OCI-LY7 (cell line): ENCODE measurements at places on chromosomes 16 and 17.

DNA sequence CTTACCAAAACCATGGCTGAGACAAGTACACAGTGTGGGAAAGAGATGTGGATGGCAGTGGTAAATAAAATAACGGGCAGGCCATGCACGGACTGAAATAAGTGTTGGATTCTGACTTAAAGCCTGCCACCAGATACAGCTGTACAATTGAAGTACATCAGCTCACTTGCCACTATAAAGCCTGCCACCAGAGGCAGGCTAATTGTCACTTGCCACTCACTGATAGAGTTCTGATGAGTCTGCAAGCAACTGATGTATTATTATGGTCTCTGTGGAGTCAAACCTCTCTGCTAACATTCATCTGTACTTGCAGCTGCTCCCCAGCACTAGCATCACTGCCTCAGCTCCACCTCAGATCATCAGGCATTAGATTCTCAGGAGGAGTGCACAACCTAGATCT, 93.0 kb downstream of the CYTH1 start:
- DNase-seq, result peak; percentile 27

- no peak for DNase-seq
Measured at GRCh38 chr17:78306913-78307312, 53.0 kb downstream of the SOCS3 start.

DNA sequence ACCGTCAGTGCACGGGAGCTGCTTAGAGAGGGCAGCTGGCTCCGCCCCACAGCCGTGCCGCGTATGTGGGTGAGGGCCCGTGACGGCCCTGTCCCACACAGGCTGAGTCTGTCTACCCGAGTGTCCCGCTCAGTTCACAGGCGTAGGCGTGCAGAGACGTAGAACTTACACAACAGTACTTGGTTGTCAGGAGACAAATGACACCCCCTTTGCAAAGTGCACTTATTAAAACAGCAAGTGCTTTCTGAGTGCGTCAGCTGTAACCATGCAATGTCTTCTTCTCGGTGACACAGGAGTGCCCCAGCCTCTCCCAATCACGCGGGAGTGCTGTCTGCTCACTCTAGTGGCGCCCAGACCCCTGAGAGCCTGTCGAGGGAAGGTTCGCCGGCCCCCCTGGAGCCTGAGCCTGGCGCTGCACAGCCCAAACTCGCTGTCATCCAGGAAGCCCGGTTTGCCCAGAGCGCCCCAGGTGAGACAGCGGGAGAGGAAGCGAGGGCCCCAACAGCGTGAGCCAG, 64.2 kb downstream of the FOXK2 start:
- no peak for DNase-seq

- DNase-seq, result no peak
Measured at GRCh38 chr17:64382061-64382583, 8.5 kb downstream of the PECAM1 start.

GRCh38 chr17:32747856-32748255, 129.1 kb downstream of the MYO1D start:
- no peak for DNase-seq

GRCh38 chr16:89476379-89476778, 14.0 kb downstream of the ANKRD11 start:
- no peak for DNase-seq

- DNase-seq, result peak; percentile 64
Measured at GRCh38 chr16:49183911-49184310, 97.7 kb downstream of the CBLN1 start.

DNA sequence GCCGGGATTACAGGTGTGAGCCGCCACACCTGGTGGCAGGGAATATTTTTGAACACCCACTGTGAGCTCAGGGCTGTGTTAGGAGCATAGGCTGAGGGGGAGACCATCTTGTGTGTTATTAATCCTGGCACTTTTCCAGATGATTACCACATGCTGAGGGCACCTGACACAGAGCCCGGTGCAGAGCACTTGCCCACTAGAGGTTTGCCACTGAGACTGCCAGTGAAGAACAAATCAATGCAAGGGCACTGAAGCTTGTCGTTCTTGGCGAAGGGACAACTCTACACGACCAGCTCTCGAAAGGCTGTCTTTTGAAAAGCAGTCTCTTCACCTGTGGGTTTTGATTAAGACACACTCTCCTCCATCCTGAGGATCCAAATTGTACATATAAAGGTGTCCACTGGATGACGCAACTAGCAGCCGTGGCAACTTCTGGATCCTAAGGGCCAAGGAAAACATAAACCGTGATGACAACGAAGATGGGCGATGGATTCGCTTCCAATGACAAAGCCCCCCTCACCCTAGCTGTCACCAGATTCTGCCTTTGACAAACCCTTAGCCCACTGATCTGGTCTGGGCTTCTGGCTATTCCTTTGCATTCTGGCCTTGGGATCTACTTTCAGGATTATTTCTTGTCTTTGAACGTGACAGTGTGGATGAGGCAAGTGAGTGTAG, 28.7 kb downstream of the WIPI1 start:
- no peak for DNase-seq

DNA sequence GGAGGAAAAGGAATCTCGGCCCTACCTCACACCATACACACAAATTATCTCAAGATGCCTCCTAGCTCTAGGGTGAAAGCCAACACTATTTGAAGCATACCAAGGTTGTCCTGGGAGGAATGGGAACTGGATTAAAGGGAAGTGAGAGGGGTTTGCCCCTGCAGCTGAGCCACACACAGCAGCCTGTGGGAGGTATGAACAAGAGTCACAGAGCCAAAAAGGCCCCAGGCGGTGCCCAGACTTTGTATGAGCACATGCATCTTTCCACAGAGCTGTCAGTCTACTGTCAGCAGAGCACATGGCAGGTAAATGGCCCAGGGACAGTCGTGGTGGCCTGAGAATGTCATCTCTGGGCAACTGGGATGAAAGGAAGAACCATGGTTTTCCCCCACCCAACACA, 31.0 kb upstream of the RCVRN start:
- no peak for DNase-seq

DNA sequence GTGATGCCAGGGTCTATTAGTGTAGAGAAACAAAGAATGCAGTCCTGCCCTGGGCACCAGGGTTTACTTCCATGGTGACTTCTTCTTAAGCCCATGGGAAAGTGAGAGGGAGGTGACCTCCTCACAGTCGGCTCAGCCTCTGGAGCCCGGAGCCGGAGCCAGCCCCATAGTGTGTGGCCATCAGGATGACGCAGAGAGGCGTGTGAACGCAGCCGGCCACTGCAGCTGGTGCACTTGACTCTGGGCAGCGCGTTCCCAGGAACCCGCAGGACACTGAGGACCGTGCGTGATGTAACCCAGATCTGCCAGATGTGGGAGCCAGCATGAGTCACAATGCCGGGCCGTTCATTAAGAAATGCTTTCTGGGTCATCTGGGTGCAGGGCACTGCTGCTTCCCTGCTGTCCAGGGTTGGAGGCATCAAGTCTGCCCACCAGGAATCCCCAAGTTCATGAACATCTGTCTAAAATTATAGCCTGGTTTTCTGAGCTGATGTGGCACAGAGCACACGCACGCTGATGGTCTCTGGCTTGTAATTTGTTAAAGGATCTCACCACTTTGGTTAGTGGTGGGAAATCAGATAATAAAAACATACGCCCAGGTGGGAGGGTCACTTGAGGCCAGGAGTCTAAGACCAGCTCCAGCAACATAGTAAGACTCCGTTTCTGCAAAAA, 114.1 kb downstream of the PITPNC1 start:
- no peak for DNase-seq

DNA sequence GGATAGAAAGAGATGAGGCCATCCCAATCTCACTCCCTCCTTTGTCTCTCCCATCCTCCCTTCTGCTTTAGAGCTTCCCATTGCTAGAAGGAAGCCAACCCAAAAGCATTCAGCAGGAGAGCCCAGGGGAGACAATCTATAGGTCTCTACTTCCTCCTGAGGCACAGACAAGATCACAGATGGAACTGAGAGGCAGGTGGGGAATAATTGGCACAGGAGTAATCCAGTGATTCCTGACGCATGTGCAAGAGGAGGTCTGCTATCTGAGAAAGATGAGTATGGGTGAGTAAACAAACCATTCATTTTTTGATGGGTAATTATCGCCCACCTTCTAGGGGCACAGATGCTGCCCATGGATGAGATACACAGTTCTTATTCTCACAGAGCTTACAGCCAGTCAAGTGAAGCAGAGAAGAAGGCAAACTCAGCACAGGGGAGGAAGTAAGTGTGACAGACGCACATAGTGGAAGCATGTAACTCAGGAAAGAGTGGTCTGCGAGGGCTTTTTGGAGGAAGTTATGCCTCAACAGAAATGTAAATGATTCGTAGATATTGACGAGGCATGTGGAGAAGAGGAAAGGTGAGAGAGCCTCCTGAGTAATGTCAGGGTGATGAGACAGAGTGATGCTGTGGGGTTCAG, 88.9 kb upstream of the HLF start:
- peak; percentile 76 for DNase-seq
